Naive thymus-derived CD4-positive, alpha-beta T cell (primary cell): ENCODE measurements at places on chromosomes 12 and 14. TPM values are rescaled to one million over a fixed set of nuclear protein-coding genes. Genes with fewer than 3 reads are reported as not detected.

The TSHR gene
- total RNA-seq, result not detected

- peak; percentile 43 for DNase-seq
- H3K27me3 ChIP-seq, result no peaks in the 10 kb centered on the region
- H3K36me3 ChIP-seq, result no peaks in the 10 kb centered on the region
- peaks cover 22% of the 10 kb centered on the region for H3K4me1 ChIP-seq
Observed at GRCh38 chr12:106760184-106760531, 14.3 kb upstream of the RIC8B start.

- H3K27ac ChIP-seq, result no peak overlapping the region
- peak overlapping the region; percentile 55 for H3K4me3 ChIP-seq
- no peak for DNase-seq
- H3K4me1 ChIP-seq, result no peaks in the 10 kb centered on the region
Observed at GRCh38 chr14:101780887-101781239, 19.4 kb downstream of the PPP2R5C start.

- no peak overlapping the region for H3K4me3 ChIP-seq
- DNase-seq, result no peak
- H3K27me3 ChIP-seq, result no peaks in the 10 kb centered on the region
- H3K27ac ChIP-seq, result no peak overlapping the region
Observed at GRCh38 chr14:69581316-69581935, 6.8 kb upstream of the CCDC177 start.

DNA sequence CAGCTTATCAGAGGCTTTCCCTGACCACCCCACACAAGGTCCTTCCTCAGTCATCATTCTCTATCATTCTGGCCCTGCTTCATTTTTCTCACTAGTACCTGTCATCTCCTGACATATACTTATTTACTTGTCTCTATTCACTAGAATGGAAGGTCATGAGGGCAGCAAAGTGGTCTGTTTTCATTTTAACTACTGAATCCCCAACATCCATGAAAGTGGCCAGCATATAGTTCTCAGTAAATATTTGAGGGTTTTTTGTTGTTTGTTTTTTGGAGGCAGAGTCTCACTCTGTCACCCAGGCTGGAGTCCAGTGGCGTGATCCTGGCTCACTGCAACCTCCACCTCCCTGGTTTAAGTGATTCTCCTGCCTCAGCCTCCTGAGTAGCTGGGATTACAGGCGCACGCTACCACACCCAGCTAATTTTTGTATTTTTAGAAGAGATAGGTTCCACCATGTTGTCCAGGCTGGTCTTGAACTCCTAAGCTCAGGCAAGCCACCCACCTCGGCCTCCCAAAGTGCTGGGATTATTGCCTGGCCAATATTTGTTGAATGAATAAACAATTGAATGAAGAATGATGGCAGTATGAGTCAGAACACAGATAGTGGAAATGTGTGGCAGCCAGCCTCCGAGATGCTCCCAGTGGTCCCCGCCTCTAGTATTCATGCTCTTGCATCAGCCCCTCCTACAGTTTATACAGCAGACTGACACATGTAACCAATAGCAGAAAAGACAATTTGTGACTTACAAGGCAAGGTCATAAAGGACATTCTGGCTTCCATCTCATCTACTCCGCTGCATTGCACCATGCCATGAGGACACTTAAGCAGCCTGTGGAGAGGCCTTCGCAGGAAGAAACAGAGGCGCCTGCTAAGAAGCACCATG lies 7.0 kb upstream of the ANO6 start:
- H3K4me1 ChIP-seq, result peaks cover 16% of the 10 kb centered on the region
- H3K36me3 ChIP-seq, result no peaks in the 10 kb centered on the region
- no peak overlapping the region for H3K27ac ChIP-seq
- no peak overlapping the region for H3K4me3 ChIP-seq
- no peaks in the 10 kb centered on the region for H3K27me3 ChIP-seq

- H3K4me1 ChIP-seq, result no peaks in the 10 kb centered on the region
- no peak overlapping the region for H3K4me3 ChIP-seq
- no peaks in the 10 kb centered on the region for H3K27me3 ChIP-seq
- H3K36me3 ChIP-seq, result no peaks in the 10 kb centered on the region
- no peak for DNase-seq
- no peak overlapping the region for H3K27ac ChIP-seq
Observed at GRCh38 chr12:39145175-39145999, 240.0 kb upstream of the CPNE8 start.
